Activated CD4-positive, alpha-beta T cell treated with anti-CD3 and anti-CD28 coated beads, Interleukin-2, amount 50 U/mL, for 48 hours (primary cell): ENCODE measurements at places on chromosomes 3 and 15.

- no peak for DNase-seq
Observed at GRCh38 chr3:139378587-139379241, 10.7 kb downstream of the COPB2 start.

GRCh38 chr3:177062052-177062732 is 135.1 kb downstream of the TBL1XR1 start:
- DNase-seq: no peak

- no peak for DNase-seq
Observed at GRCh38 chr3:89017531-89017930, 89.9 kb upstream of the EPHA3 start.

DNA sequence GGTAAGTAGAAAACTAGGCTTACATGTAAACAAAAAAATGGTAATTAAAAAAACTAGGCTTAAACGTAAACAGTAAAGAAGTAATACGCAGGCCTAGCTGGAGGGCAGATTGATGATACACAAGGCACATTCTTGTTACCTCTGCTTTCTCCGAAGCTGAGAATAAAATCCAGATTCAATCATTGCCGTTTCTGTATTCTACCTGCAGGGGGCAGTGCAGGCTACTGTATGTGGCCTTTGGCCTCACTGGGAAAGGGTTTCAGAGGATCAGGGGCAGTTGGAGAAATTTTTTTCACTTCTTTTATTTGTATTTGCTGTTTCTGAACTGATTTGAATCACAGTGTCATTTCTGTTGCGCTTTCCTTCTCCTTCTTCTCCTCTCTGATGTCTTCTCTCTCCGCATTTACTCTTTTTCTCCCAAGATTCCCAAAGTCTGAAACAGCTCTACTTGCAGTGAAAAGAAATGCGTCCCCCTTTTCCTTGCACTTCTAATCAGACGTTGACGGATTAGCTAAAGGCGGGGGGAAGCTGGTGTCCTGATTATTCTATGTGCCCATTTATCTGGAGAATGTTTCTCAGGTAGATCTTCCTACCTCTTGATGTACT is 67.1 kb upstream of the MCTP2 start:
- DNase-seq: peak; percentile 51

- DNase-seq: no peak
Observed at GRCh38 chr3:32937331-32937730, 14.1 kb upstream of the CCR4 start.

- peak; percentile 42 for DNase-seq
Observed at GRCh38 chr3:157128771-157129681, 30.9 kb downstream of the CCNL1 start.

DNA sequence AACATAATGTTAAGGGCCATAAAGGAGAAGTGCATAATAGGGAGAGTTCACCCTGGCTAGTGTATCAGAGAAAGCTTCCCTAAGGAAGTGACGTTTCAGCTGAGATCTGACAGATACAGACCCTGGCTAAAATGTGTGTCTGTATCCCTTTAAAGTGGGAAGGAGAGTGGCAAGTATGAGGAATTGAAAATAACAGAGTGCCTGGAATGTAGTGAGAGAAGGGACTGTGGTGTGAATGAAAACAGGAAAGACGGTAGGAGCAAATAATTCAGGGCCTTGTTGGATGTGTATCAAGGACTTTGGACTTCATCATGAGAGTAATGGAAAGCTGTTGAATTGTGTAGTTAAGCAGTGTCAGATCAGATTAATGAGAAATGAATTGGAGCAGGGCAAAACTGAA is 30.5 kb downstream of the NEO1 start:
- DNase-seq: no peak

- DNase-seq: no peak
Observed at GRCh38 chr3:172134352-172134751, 95.0 kb downstream of the FNDC3B start.

DNA sequence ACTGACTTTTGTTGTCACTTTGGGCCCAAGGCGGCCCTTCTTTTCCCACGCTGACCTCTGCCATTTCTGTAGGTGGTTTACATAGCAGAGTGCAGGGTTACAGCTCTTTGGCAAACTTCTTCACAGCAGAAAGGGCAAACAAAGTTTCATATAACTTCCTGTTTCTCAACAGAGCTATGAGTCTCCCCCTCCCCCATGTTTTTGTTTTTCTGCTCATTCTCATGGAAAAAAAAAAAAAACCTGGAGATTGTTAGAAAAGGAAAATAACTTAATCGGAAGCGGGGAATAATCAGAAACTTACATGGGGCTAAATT is 342.0 kb upstream of the NR2F2 start:
- no peak for DNase-seq

GRCh38 chr3:101719604-101720185 is 4.7 kb upstream of the CEP97 start:
- DNase-seq: no peak

DNA sequence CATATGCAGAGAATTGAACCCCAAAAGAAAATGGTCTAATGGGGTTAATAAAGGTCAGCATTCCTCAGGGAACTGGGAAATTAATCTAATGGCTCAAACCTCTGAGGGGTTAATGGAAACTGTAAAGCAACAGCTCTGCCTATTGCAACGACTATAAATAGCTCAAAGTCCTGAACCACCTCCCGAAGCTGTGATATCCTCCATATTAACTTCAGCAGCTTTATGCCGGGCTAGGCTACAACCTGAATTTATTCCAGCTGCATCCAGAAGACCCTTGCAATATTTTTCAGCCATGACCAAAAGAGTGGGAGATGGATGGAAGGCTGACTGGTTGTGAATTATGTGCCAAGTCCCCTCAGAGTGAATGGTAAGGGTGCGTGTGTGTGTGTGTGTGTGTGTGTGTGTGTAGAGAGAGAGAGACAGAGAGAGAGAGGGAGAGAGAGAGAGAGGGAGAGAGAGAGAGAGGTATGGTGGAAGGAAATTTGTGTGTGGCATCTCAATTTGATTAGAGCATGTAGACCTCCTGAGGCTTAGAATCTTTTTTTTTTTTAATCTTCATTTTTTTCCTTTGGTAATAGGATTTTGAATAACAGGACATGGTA is 109.9 kb downstream of the PDCD6IP start:
- no peak for DNase-seq

GRCh38 chr15:55514414-55514850 is 6.4 kb upstream of the DNAAF4 start:
- no peak for DNase-seq

DNA sequence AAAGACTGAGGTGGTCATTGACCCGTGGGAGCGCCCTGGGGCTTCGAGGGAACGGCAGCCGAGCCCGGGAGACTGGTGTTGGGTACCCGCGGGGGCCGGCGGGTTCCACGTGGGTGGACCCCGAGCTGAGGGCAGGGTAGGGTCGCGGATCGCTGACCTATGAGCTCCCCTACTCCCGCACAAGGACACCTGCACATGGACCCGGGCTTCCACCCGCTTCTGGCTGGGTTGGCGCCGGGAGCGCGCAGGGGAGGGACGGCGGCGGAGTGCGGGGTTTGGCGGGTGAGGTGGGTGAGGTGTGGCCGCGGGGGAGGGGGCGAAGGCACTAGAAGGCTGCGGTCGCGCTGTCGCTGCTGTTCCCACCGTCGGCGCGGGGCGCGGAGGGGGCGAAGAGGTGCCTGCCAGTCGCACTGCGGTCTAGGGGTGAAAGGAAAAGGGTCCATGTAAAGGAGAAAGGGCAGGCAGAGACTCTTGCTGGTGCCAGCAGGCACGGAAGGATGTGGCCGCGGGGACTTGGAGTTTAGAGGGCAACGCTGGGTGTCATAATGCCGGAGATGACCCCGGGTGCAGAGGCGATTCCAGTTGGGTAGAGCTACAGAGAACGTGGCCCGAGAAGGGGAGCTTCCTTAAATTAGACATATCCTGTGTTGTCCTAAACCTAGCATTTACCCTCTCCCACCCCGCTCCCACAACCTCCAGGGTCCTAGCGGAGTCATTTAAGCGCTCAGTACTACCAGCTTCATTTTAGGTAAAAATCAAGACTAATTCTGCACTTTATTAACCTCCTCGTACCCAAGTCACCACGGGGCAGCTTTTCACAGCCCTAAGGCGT is 245.9 kb upstream of the TOPAZ1 start:
- peak; percentile 15 for DNase-seq

GRCh38 chr3:150080058-150080730 is 109.5 kb upstream of the PFN2 start:
- no peak for DNase-seq

DNA sequence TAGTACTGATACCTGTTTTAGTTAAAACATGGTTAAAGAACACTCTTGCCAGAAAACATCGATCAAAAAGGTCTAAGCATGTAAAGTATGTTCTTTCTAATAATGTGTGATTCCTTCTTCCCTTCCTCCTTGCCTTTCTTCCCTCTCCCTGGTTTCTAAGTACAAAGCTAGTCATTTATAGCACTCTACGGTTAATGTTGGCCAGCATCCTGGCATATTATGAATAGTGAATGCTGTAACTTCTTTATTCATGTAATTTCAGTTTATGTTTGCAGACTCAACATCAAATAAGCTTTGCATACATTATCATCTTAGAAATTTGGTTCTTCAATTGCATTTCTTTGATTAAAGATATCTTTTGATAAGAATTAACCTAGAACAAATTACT is 27.1 kb downstream of the P2RY12 start:
- no peak for DNase-seq

DNA sequence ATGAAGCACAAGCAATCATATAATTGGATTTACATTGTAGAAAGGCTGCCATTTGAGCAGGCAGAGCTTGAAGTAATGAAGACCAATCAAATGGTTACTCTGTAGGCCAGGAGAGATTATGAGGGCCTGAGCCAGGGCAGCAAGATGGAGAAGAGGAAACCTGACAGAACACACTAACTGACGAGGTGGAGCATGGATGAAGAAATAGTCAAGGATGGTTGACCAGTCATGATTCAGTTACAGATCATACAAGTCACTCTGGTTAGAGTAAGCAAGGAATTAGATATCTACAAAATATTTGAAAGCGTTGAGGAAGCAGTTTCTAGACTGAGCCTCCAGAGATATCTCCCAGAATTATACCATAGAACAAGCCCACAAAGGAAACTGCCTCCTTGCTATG is 101.8 kb upstream of the THSD4 start:
- no peak for DNase-seq

DNA sequence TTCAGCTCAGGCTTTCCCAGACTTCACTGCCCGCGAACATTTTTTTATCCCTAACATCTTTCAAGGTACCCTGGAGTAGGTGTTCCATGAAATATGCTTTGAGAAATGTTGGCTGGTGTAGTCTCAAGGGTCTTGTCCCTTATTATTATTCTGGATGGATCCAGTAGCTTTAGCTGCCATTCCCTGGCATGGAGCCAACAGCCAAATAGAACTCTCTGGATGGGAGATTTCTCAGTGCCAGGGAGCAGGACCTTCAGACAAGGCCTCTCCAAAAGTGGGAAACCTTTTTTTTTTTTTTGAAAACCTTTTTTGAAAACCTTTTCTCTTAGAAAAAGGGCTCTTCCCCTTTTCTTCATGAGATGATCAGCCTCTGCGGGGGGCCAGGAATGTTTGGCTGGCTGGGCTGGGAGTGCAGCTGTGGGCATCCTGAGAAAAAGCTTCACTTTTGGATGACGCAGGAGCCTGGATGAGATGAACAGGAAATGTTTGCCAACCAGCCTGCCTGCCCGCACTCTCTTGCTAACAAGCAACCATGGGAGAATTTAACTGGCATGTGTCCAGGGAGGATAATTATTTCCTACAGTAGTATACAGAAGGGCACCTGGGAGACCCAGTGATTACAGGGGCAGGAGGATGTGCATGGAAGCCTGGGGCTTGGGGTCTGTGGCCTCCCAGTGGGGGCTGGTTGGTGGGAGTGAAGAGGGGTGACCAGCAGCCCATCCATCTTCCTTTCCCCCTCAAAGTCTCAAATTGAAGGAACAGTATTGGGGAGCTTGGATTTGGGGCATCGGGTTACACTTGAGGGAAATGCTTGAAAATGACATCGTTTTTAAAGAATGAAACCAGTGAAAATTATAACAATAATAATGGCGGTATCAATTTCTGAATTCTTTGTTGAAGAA is 109.1 kb upstream of the LRIG1 start:
- DNase-seq: no peak

DNA sequence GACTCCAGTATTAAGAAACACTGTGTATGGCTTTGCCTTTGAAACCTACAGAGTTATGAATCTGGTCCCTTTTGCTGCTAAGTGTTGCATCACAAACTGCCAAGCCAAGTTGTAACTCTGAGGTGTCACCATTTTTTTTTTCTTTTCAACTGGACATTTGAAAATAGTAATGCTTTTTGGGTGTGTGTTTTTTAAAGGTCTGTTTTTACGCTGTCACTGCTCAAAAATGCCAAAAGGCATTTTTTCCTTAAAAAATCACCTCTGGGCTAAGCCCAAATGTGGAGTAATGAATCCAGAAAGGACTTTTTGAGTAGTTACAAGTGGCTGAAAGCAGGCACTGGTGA is 9.5 kb downstream of the SMAD3 start:
- no peak for DNase-seq

DNA sequence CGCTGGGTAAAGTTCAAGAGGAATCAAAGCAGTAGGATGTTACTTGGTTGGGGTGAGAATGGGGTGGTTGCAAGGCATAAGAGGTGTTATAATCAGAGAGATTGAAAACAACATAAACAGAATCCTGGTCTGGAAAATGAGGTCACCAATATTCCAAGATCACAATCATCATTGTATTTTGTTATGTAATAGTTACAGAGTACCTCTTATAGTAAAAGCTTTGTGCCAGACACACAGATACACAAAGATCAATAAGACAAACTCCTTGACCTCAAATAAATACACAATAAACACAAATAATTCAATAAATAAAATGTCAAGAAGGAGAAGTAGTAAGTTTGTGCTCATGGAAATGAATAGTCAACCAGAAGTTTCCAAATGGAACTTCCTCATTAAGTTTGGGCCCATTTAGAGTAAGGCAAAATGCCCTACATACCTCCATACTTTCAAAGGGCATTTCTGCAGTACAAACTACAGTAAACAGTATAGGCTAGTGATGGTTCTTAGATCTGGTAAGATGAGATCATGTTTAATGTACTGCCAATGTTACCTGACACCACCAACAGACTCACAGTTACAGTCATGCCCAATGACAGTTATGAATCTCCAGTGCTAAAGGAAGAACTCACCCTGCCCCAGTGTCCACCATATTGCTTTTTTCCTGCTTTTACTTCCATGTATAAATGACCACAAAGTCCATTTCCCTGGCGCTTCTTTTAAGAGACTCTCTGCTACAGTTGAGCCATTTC is 93.4 kb downstream of the KCNMB2 start:
- DNase-seq: no peak

- no peak for DNase-seq
Observed at GRCh38 chr15:26877831-26878230, 11.0 kb downstream of the GABRA5 start.

DNA sequence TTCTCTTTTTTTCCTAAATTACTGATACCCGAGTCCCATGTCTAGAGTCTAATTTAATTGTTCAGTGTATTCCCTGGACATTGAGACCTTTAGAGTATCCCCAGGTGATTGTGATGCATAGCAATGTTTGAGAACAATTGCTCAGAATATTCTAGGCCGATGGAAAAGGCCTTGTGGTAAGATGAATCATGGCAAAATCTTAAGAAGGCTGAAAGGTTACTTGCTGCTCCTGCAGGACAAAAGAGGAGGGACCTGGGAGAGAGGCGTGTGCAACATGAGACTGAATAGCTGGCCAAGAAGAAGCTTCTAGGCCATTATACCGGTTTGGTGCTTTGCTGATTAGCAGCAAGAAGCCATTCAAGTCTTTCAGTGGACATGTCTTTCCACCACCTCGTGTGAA is 256.6 kb downstream of the ROBO2 start:
- no peak for DNase-seq

- no peak for DNase-seq
Observed at GRCh38 chr15:29252234-29252633, 17.4 kb downstream of the NSMCE3 start.

GRCh38 chr3:187828579-187829452 is 83.5 kb upstream of the BCL6 start:
- no peak for DNase-seq
